M059J (cell line): ENCODE measurements at places on chromosomes 2 and 18.

GRCh38 chr18:27121108-27121507 is 64.0 kb downstream of the CHST9 start:
- peak; percentile 71 for DNase-seq

- no peak for DNase-seq
Observed at GRCh38 chr2:233835230-233836186, 18.8 kb downstream of the HJURP start.

- DNase-seq = peak; percentile 58
Observed at GRCh38 chr2:39584283-39584965, 81.3 kb upstream of the TMEM178A start.

DNA sequence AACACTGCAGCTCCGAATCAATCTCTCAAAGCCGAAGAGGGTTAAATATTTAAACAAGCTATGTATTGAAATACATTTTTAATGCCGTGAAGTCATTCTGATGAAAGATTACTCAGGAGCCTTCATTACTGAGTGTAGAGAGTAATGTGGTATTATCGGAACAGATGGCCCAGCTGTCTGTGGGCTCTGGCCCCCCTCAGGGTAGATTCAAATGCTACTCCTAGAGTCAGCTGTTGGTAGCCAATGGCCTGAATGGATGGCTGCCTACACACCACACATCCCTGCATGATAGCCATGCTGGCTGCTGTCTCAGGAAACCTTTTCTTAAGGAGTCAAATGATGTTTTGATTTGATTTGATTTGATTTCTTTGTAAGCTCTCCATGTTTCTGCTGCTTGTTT is 732.3 kb upstream of the CELF4 start:
- DNase-seq = no peak

- no peak for DNase-seq
Observed at GRCh38 chr2:96324721-96325040, 436 bp upstream of the ITPRIPL1 start.

- no peak for DNase-seq
Observed at GRCh38 chr18:61771861-61772260, 120.9 kb downstream of the RNF152 start.

DNA sequence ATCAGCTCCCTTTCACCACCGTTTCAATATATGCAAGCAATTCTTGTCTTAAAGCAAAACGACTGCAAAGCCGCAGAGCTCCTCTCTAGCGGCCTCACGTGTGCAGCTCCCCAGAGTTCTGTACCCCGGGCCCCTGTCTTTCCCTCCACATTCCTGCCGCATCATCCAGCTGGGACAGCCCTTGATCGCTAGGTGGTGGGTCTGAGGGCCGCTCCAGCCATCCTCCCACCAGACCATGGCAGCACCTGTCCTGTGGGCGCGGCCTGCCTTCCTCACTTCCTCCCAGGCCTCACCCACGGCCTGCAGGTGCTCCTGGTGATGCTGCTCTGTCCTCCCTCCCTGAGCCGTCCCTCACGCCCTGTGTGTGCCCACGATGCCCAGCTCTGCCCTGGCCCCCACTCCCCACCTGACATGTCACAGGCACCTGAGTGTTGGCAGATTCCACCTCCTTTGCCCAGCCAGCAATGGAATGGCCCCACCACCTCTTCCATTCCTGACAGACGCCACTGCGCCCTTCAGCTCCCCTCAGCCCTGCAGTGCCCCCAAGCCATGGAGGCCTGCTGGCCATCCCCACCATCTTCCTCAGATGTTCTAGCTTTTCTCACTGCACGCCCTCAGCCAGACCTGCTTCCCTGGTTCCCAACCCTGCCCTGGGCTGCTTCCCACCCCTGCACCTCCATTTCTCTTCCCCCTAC is 15.3 kb upstream of the ALLC start:
- DNase-seq = no peak

GRCh38 chr2:106542746-106543359 is 55.7 kb downstream of the CD8B2 start:
- DNase-seq = peak; percentile 35

GRCh38 chr2:217722883-217723472 is 279.8 kb downstream of the TNS1 start:
- no peak for DNase-seq

- DNase-seq = peak; percentile 19
Observed at GRCh38 chr2:169683054-169683424, 11.2 kb downstream of the CFAP210 start.

DNA sequence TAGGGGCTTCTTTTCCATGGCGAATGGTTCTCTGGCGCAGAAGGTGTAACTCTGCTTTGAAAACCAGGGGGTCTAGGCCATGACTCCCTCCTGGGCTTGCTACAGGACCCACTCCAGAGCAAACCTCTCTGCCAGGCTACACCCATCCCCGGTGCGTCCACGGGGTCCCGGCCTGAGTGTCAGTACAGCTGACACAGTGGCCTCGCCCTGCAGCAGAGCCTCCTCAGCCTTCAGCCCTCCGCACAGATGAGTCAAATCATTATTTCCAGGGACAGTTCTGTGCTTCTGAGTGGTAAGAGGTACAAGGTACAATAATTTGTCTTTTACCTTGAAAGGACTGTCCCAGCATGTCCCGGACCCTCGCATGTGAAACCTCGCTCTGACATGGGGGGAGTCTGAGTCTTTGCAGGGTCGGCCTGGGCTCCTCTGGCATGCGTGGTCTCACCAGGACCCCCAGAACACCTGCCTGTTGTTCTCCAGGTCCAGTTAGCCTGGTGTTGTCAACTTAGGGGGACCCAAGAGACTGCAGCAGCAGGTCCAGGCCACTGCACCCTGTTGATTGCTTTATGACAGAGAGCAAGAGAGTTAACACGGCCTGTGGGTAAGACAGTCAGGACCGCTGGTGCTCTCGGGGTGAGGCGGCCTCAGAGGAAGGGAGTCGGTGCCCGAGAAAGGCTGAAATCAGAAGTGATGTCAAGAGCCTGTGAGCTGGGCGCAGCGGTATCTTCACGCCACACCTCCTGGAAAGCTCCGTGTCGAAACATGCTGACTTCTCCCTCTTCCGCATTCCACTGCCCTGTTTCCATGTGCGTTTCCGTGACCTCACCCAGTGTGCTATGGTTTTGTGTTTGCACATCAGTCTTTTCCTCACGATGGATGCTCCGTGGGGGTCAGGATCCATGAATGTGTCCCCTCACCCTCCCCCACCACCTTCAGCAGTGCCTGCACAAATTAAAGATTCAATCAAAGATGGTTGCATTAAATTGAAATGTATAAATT is 340.1 kb downstream of the EIPR1 start:
- DNase-seq = no peak

DNA sequence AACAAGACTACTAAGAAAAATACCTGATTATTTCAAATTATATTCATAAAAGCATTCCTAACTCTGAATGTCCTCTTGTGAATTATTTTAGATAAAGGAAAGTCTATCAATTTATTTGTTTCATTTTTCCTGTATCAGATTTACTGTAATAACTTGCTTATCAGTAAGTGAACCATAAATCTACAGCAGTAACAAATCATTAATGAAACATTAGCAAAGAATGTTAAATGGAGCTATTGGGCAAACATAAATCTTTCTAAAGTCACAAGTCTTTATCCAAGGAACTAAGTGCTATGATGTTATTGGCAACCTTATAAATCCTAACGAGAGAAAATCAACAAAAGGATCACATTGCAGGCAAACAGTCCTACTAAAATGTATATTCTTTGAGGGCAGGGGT is 897.1 kb upstream of the FSHR start:
- no peak for DNase-seq

DNA sequence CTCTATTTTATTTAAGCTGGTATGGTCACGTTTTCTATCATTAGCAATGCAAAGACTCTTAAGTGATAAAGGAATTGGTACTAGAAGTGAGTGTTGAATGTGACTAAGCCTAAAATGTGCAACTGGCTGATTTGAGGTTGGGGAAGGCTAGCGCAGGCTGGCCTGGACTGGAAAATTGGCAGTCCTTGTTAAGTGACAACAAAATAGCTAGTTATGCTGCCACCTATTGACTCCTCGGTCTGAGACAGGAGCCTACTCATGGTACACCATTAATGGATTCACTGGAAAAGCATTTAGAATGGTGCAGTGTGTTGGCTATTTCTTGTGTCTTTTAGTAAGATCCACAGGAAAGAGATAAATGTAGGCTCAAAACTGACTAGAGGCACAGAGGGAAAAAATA is 5.7 kb upstream of the WIPF1 start:
- DNase-seq = peak; percentile 65

DNA sequence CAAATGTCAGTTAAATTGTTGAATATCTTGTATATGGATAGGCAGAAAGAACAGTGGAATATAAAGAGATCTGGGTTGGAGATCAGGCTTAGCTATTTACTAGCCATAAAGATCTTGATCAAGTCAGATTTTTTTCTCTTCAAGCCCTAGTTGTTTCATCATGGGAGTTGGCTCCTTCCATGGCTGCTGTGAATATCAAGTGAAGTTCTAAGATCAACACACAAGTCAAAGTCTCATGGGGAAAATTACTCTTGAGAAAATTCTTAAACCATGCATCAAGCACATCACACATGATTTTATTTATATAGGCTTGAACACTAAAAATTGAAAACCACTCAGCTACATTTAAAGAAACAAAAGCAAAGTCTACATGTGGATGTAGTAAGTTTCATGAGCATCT is 79.8 kb downstream of the C1D start:
- DNase-seq = no peak
